Bone marrow (tissue), 2 donors: ENCODE measurements at places on chromosomes 5 and 9.

DNA sequence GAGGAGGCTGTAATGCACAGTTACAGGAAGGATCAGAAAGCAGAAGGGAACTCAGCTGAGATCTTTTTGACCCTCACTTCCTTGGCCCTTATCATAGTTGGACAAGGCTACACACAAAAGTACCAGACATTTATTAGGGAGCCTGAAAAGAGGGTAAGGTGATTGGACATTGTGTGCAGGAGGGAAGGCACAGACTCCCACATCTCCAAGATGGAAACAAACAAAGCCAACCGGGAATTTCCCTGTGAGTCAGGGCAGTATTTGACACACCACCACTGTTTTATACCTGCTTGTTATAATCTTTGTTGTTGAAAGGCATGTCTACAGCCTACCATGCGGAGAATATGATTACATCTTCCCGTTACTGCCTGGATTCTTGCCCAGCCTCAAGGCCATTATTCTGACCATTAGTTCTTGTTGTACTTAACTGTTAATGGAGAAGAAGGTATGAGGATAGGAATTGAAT, 3.0 kb upstream of the CCNG1 start:
- peak; percentile 20 for DNase-seq

- DNase-seq, result no peak
These were observed 90.1 kb downstream of the GOLPH3 start for GRCh38 chr5:32083981-32084430.

DNA sequence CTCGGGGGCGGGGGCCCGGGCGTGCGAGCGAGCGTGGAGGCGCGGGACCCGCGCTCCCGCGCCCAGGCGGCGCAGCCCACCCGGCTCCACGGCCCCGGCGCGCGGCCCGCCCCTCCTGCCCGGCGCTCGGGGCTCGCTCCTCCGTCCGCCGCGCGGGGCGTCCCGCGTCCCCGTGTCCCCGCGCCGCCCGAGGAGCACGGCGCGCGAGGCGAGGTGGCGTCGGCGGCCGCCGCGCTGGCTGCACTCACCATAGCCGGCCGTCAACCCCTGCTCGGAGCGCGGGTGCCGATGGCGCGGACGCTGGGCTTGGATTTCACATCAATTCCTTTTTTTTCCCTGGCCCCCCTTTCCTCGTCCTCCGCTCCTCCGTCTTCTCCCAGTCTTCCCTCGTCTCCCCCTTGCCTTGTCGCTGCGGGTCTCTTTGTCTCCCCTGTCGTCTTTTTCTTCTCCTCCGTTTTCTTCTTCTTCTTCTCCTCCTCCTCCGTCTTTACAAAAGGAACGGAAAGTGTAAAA, 494 bp downstream of the PTCH1 start:
- DNase-seq, result no peak

- DNase-seq, result no peak
These were observed 30.7 kb upstream of the COL15A1 start for GRCh38 chr9:98913044-98913443.

- DNase-seq, result no peak
These were observed 7.1 kb upstream of the DOCK2 start for GRCh38 chr5:169629847-169630548.

GRCh38 chr9:21661626-21662025, 140.8 kb upstream of the MTAP start:
- DNase-seq, result no peak

DNA sequence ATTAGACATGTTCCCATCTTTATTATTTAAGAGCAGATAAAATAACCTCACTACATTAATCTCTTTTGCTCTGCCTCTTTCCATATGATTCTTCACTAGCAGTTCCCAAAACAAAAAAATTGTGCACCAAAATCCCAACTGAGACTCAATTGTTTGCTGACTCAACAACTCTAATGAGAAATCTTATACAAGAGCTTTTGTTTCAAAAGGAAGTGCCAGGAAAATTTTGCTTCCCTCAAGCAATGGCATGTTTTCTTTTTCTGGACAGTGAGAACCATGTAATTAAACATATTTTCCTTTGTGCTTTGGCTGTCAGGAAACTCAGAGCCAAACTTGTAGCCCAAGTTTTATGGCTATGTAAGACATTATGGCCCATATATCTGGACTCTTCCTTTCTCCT, 62.0 kb downstream of the TMC1 start:
- DNase-seq, result no peak

GRCh38 chr5:10593531-10594181, 29.8 kb downstream of the ANKRD33B start:
- DNase-seq, result no peak

GRCh38 chr5:38433160-38433861, 123.1 kb downstream of the LIFR start:
- DNase-seq, result no peak

DNA sequence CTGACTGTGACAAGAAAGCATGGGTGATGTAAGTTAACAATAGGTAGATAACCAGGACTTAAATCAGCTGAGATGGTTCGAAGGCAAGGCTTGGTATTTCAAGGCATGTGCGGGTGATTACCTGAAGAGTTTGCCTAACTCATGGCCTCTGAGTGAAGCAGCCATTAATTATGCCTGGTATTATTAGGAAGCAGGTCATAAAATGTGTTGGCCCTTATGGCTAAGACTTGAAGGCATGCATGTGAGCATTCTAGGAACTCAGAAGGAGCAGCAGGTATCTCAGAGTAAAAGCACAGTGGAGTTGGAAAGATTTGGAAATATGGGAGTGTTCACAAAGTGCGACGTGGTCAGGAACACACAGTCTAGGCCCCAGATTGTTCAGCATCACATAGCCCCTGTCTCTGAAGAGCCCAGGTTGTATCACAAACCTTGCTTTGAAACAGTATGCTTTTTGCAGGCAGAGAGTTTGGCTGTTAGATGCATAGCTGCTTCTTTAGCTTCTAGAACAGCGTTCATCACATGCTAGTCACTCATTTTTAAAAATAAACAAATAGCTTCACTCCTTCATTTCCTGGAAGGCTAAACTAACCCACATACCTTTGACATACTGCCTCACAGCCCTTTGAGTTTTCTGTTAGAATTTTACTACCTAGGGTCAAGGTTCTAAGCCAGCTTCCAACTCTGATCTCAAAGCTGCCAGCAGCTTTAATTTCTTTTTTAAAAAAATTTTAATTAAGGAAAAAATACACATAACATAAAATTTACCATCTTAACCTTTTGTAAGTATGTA, 2.1 kb downstream of the HEXB start:
- DNase-seq, result no peak

DNA sequence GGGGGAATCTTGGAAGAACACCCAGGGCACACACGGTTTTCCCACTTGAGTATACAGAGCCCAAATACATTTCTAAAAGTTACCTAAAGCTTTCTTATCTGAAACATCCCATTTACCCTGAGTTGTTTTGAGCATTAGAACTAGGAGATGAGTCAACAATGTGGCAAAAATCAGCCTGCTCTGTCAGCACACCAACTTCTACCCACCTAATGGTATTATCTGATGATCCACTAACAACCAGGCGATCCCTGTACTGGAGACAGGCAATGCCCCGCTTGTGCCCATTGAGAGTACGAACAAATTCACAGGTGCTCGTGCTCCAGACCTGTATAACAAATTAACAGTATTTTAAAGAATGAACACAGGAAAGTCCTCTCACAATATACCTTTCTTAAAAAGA, 87.0 kb downstream of the SMIM23 start:
- DNase-seq, result no peak

DNA sequence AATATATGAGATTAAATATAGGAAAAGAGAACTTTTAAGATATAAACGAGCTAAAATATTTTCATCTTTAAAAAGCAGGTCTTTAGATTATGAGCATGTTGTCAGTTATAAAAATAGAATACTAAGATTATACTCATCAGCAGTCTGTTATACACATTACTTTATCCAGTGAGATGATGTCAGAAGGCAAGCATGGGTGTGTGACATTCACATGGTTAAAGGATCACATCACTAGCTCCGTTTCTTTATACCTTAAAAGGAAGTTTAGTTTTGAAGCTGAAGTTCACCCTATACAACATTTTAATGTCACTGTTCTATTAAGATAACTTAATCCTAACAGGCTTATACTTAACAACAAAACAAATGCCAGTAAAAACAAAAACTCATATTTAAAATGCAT, 59.6 kb downstream of the RICTOR start:
- DNase-seq, result no peak

GRCh38 chr5:148179234-148179824, 11.0 kb downstream of the SPINK14 start:
- DNase-seq, result no peak

GRCh38 chr5:41918105-41918504, 7.0 kb upstream of the FBXO4 start:
- DNase-seq, result no peak

DNA sequence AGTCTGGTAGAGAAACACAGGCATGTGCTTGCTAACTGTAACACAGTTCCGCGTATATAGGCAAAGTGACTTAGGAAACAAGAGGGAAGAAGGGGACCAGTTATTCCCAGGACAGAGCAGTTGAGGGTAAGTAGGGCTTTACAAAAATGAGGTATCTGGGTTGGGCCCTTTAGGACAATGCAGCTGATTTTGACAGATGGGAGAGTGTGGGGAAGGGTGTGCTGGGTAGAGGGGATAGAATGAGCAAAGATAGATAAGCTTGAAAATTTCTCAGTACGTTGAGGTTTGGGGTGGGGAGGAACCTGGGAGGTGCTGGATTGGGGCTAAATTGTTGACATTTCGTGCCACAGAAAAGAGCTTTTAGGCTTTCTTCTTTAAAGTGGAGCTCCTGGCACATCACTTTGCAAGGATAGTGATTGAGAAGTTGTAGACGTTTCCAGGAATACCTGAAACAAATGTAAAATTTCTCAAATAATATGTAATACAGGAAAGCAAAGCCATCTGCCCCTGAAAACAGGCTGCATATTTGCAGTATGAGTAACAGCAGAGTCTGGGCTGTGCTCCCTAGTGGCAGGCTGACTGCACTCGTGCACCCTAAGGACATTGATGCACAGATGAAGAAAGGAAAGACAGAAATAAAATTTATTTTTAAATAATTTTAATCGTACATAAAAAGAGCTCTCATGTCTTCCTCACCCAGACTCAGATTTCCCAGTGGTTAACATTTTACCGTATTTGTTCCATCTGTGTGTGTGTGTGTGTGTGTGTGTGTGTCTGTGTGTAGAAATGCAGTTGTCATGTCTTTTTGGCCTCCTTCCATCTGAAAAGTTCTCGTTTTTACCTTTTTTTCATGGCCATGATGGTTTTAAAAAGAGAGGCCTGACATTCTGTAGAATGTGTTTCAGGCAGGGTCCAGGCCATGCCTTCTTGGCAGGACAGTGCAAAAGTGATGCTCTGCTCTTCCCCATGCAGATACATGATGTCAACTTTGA, 144.9 kb upstream of the DMRT1 start:
- DNase-seq, result no peak

DNA sequence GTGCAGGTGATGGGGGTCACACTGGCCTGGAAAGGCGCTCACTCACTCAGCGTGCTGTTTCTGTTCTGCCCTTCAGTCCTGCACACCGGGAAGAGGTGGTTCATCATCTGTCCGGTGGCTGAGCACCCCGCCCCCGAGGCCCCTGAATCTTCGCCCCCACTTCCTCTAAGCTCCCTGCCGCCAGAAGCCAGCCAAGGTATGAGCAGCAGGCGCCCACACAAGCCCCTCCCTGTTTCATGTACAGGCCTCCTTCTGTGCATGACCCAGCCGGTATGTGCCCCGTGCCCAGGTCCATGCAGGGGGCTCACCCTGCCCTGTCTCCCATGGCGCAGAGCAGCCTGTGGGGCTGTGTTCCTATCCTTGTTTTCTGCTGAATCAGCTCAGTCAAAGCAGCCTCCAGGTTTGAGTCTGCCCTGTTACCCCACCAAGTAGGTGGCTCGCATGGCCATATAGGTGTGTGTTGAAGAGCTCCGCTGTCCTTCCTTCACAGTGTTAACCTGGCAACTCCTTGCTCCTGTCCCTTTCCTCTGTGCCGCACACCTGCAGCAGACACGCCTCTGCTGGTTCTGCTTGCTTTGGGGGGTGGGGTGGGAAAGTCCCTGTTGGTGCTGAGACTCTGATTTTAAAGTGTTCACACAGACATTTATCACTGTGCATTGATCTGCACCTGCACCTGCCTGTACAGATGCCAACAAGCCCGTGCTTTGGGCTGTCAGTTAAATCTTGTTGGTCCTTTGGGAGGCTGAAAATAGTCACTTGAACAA, 84.8 kb downstream of the WNK2 start:
- no peak for DNase-seq

DNA sequence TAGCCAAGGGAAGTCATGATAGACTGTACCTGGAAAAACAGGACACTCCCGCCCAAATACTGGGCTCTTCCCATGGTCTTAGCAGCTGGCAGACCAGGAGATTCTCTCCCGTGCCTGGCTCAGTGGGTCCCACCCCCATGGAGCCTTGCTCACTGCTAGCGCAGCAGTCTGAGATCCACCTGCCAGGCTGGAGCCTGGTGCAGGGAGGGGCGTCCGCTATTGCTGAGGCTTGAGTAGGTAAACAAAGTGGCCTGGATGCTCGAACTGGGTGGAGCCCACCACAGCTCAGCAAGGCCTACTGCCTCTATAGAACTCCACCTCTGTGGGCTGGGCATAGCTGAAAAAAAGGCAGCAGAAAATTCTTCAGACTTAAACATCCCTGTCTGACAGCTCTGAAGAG, 10.1 kb upstream of the THG1L start:
- DNase-seq, result no peak

- no peak for DNase-seq
These were observed 139.8 kb downstream of the TMEM161B start for GRCh38 chr5:88128813-88129212.

- no peak for DNase-seq
These were observed 2.3 kb downstream of the CDKN2B-AS1 start for GRCh38 chr9:21996858-21997257.

DNA sequence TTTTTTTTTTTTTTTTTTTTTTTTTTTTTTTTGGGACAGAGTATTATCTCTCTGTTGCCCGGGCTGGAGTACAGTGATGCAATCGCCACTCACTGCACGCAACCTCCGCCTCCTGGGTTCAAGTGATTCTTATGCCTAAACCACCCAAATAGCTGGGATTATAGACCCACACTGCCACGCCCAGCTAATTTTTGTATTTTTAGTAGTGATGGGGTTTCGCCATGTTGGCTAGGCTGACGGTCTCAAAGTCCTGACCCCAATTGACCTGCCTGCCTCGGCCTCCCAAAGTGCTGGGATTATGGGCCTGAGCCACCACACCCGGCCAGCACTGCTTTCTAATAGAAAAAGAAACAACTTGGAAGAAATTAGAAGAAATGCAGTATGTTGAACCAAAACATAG, 39.2 kb downstream of the TTC1 start:
- no peak for DNase-seq

- DNase-seq, result no peak
These were observed 511 bp upstream of the WDR41 start for GRCh38 chr5:77492653-77493000.

DNA sequence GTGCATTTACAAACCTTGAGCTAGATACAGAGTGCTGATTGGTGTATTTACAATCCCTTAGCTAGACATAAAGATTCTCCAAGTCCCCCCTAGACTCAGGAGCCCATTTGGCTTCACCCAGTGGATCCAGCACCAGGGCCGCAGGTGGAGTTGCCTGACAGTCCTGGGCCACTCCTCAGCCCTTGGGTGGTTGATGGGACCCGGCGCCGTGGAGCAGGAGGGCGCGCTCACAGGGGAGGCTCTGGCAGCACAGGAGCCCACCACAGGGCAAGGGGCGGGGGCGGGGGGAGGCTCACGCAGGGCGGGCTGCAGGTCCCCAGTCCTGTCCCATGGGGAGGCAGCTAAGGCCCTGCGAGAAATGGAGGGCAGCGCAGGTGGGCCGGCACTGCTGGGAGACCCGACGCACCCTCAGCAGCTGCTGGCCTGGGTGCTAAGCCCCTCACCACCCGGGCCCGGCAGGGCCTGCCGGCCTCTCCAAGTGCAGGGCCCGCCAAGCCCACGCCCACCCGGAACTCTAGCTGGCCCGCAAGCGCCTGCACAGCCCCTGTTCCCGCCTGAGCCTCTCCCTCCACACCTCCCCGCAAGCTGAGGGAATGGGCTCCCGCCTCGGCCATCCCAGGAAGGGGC, 613.5 kb downstream of the TLE4 start:
- no peak for DNase-seq
